SK-N-MC (cell line): ENCODE measurements at places on chromosomes 12 and 14.

DNA sequence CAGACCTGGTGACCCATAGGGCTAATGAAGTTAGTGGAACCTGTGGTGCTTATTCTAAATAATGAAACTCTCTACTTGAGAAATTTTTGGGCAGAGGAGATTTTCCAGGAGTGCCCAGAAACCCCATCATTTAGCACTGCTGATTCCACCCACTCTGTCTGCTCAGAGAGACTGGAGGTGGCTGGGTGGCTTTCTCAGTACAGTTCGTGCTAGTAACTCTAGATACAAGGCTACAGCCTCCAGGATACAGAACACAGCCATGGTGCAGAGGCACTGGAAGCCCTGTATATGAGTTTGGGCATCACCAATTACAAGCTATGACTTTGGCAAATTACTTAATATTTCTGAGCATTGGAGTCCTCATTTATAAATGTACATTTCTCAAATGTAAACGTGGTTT lies 32.4 kb downstream of the CCDC177 start:
- DNase-seq, result no peak

DNA sequence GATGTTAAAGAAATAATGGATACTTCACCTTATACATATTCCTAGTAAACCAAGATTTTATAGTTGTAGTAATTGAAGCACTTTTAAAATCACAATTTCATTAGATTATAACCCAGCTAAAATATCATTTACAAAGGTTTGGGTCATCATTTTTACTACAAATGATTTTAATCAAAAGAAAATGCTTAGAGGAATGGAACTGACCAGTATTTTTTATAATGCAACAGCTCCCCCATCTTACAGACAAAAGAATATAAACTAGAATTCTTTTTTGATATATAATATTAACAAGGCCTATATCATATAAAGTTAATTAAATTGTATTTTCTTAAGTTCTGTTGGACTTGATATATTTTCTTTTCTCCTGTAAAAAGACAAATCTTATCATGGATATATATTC lies 20.4 kb upstream of the LRFN5 start:
- no peak for DNase-seq

GRCh38 chr14:20550926-20551325 lies 9.9 kb downstream of the RNASE9 start:
- no peak for DNase-seq

DNA sequence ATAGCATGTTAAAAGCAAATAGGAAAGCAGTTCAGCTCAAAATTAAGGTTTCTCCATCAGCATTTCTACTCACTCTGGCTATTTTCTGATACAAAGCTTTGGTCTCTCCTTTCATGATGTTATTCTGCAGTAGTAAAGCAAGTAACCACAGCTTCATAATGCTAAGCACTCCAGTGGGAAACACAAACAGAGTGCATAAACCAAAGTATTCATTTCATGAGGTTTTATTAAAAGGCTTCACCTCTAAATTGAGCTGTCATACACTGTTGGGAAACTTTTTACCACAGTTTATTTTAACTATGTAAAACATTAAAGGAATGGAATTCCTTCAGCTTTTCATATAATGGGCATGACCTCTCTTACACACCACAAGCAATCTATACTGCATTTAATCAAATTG lies 157.9 kb upstream of the LMO3 start:
- no peak for DNase-seq

DNA sequence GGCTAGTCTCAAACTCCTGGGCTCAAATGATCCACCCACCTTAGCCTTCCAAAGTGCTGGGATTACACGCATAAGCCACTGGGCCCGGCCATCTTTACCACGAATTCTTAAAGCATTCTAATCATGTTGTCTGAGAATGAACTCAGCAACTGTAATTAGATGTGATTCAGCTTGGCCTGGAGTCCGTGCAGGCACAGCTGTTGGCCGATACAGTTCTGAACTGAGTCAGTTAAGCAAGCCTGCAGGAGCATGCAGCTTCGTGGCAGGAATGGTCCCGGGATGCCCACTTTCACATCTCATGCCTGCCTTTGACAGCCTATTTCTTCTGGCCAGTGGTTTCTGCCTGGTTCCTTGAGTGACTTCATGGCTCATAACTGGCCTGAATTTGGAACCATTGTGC lies 194.1 kb downstream of the ANO6 start:
- no peak for DNase-seq

DNA sequence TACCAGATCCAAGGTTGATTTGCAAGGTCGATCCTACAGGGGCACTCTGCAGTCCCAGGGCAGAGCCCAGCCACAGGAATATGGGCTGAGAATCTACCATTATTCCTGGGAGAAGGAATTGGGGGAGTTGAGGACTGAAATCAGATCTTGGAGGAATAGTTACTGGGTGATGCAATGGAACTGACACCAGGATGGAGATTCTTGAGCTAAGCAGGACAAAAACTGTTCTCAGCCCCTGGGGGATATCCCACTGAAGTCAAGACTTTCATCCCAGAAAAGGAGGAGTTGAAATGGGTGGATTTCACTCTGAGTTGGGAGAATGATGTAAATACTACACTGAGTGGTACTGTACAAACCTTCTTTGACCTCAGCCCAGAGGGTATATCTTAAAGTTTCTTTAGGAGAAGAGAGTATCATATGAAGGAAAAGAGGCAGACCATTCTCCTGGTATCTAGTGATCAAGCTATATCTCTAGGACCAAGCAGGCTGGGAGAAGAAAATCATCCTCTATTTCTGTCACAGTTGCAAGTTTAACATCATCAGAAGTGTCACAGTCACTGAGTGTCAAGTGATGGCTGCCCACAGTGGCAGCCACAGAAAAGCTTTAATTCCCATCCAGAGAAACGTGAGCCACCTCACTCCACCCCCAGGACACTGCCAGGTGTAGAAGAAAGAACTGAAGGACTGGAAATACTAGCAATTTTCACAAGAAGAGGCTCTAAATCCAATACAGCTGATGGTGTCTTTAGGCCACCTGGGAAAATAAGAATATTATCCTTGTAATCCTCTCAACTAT lies 181.9 kb downstream of the NUAK1 start:
- DNase-seq, result no peak
